ENCODE measurements at places on chromosomes 1 and 21.

- DNase-seq = no peak
Measured at GRCh38 chr1:89978755-89979154, 16.2 kb upstream of the ZNF326 start.

DNA sequence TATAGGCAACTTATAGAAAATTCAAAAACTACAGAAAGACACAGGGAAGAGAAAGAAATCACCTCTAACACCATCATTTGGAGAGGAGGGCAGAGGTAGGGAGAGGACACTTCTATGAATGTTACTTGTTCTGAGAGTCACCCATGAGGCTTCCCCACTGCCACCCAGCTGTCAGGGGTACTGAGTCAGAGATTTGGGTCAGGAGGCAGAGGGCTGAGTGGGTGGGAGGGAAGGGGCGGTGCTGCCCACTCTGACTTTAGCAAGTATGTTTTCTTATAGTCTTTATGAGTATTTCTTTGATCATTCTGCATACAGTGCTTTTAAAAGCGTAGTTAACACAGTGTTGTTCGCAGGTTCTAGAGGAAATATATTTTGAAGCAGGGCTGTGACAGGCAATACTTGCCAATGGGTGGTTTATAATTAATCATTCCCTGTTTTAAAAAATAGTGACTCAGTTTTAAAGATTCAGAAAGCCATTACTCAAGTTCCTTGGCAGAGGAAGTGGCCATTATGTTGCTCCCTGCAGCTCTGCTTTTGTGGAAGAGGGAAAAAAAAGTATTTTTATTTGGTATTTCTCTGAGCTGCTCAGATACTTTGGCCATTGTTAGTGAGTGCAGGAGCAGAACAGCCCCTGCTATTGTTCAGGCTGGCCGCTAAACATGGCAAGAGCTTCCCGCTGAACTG lies 18.3 kb downstream of the IL6R start:
- no peak for DNase-seq

DNA sequence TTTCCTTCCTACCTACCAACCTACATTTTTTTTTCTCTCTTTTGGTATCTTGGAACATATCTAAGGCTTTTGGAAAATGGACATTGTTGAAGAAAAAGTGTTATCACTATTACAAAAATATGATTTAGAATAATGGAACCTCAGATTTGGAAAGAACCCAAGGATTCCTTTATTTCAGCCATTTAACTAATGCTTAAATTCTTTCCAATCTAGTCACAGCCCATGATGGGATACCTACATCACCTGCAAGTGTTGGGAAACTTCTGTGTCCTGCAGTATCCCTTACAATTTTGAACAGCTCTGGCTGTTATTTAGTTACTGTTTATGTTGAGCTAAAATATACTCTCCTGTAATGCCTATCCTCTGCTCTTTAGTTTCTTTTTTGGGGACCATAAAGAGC lies 22.3 kb upstream of the APOBEC4 start:
- no peak for DNase-seq

GRCh38 chr1:36737767-36738166 lies 255.1 kb upstream of the CSF3R start:
- peak; percentile 2 for DNase-seq

DNA sequence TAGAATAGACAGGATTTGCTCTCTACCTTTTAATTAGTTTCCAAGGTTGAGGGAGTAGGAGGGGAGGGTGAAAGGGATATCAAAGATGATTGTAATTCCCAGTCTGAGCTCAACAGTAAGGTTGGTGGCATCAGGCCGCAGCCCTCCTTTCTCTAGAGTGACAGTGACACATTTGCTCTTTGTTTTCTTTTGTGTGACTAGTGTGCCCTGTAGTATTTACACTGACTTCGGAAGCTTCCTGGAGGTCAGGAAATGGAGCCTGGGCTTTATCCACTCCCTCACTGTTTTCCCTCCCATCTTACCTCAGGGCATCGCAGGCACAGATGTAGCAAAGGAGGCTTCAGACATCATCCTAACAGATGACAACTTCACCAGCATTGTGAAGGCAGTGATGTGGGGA lies 44.7 kb upstream of the LAX1 start:
- no peak for DNase-seq

- no peak for DNase-seq
Measured at GRCh38 chr1:86703696-86704457, 499 bp upstream of the SH3GLB1 start.

DNA sequence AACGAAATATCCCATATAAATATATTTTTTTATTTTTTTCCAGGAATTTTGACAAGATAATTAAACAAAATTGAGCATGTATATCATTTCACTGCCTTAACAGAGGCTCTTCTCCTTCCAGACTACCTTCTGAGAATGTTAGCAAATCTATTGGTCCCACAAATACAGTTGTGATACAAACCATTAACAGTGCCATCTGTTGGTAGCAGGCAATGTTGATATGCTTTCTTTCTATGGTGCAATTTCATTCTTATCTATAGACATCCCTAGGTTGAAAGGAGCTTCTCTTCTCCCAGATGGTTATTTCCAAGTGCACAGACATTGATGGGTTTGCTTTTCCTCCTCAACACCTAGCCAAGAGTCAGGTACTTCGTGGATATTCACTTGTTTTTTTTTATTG lies 303.6 kb downstream of the USH2A start:
- DNase-seq = no peak

GRCh38 chr1:84365225-84366221 lies 32.8 kb upstream of the DNASE2B start:
- no peak for DNase-seq

DNA sequence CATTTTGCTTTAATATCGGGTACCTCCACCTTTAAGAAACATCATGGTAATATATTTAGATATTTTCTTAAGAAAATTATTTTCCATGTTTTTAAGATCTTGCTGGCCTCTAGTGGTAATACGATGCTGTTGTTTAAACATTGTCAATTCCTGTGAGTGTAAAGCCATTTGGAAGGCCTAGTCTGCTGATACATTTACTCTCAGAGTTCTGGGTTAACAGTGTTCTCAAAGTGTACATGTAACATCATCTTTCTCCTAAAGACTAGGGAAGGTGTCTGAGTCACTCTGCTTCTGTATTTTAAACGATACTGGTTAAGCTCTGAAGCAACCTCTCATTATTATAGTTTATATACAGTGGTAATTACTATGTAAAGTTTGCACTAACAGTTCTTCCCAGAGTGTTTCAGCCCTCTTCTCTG lies 189.1 kb downstream of the RASAL2 start:
- no peak for DNase-seq

- DNase-seq = no peak
Measured at GRCh38 chr1:202576816-202577215, 133.4 kb downstream of the SYT2 start.

GRCh38 chr1:180262628-180263488 lies 32.8 kb downstream of the LHX4 start:
- DNase-seq = no peak

DNA sequence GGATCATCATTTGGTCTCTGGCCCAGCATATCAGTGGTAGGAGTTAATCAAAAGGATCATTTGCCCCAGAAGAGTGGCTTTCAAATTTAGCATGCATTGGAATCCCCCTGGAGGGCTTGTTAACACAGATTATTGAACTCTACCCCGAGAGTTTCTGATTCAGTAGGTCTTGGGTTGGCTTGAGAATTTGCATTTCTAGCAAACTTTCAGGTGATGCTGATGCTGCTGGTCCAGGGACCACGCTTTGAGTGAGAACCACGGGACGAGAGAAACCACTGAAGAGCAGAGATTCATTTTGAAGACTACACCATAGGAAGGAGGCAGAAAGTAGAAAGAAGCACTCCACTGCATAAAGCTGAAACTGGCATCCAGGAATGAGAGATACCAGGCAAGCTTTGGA lies 81.3 kb upstream of the DUSP10 start:
- no peak for DNase-seq

GRCh38 chr1:206666031-206666561 lies 18.6 kb upstream of the MAPKAPK2 start:
- DNase-seq = no peak

GRCh38 chr1:7425771-7426170 lies 345.3 kb upstream of the VAMP3 start:
- no peak for DNase-seq

DNA sequence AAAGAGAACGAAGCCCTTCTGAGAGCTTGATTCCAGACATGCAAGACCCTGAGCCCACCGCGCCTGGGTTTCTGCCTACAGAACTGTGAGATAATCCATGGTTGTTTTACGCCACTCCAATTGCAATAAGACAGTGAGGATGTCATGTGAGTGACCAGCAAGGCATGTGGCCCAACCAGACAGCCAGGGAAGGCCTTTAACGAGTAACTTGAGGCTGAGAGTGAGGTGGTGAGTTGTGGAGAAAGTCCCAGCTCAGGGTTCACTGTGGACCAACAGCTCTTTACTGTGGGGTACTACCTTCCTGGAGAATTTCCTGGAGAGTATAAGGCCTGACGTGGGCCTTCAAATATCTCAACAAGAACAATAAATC lies 153.9 kb downstream of the ETS2 start:
- no peak for DNase-seq

GRCh38 chr1:157007306-157007705 lies 38.2 kb downstream of the ARHGEF11 start:
- DNase-seq = no peak

DNA sequence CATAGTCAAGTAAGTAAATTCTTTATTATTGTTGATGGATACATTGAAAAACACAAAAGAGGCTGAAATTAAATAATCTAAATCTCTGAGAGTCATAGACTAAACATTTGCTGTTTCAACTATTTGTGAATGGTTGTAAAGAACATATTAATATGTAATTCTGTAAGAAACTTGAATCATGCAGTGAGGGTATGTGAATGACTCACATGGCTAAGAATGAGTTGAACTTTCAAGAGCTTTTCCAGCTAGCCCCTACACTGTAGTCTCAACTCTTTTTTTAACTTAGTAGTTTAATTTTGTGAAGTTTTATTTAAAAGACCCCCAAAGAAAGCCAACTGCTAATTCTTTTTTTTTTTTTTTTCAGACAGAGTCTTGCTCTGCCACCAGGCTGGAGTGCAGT lies 588.1 kb downstream of the DPYD start:
- no peak for DNase-seq

- DNase-seq = no peak
Measured at GRCh38 chr21:23496729-23497128, 2110.6 kb downstream of the MRPL39 start.

DNA sequence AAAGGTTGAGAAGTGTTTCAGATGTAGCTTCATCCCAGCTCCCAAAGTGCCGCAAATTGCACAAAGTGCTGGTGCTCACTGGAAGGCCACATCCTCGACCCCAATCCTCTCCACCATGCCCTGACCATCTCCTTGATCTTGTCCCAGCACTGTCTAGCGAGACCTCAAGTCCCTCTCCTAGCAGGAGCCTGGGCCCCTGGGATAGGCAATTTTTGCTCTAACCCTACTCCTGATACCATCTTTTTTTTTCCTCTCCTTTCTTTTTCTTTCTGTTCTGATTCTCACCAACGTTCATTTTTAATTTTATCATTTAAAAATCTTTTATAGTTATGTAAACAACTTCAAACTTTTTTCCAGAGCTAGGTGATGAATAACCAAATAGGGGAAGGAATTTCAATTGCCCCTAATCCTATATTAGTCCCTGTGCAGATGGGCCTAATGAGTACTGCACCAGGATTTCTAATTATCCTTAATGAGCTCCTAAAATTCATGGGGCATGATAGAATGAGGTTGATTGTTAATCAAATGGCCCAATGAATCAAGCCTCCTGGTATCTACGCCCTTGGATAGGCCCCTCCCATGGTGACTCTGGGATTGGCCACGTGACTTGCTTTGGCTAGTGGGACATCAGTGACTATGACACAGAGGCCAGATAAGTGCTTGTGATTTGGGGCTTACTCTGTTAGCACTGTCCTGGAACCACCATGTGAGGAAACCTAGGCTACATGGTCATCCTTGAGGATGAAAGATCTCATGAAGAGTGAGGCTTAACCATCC lies 41.5 kb upstream of the TENT5B start:
- no peak for DNase-seq

DNA sequence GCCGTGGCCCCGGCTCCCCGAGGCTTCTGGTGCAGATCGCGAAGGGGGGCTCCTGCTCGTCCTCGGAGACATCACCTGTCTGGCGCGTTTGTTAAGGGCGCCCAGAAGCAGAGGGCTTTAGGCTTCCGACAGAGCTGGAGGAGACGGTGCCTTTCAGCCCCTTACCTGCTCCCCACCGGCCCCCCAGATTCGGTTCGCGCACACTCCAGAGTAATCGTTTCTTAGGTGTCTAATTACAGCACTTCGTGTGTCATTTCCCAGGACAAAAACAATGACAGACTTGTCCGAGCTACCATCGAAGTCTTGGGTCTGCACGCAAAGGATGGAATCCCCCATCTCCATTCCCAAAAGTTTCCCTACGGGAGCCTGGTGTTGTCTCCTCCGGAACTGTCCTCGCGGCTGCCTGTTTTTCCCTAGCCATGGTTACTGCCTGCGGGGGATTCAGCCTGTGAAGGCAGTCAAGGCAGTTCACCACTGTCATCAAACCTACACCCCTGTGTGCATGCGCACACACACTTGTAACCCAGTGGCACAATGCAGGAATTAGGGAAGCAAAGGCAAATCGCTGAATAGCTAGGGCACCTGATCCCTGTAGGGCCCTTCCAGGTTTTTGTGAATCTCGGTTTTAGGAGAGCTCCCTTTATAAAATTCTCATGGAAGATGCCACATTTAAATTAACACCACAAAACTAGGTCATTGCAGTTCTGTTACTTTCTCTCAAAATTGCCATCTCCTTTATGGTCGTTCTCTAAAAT lies 738 bp upstream of the CDC42BPA start:
- DNase-seq = no peak

DNA sequence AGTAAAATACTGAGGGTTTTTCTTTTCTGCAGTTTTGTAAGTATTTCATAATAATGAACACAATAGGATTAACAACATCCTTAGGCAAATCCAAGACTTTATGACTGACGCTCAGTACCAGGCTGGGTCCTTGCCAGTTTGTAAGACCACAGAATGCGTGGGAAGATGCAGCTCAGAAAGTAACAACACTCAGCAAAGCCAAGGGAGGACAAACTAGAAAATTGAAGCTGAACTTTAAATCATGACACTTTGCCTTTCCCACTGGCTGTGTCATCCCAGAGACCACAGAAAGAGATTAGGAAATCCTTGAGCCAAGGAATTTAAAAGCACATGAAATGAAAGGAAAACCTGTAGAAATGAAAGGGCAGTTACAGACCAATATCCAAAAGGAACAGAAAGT lies 426.3 kb upstream of the CHRM3 start:
- DNase-seq = no peak

DNA sequence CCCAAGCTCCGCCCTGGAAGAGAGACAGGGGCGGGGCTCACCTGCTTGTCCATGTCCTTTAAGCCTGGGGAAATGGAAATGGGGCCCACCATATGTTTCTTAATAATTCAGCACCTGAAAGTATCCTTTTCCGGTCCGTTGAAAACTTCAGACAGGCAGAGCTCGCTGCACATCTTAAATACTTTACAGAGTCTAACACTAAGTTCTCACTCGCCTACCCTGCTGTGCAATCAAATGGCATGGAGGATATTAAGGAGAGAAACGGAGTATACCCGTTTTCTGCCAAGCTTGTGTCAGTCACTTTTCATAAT lies 467 bp upstream of the CC2D1B start:
- DNase-seq = no peak

GRCh38 chr1:209445576-209445975 lies 137.9 kb upstream of the CAMK1G start:
- DNase-seq = no peak

- no peak for DNase-seq
Measured at GRCh38 chr1:98692482-98692881, 31.0 kb downstream of the SNX7 start.

GRCh38 chr21:34367320-34367935 lies 3.6 kb downstream of the KCNE2 start:
- no peak for DNase-seq

- DNase-seq = no peak
Measured at GRCh38 chr1:44045064-44045463, 13.8 kb upstream of the SLC6A9 start.
